ENCODE measurements at places on chromosomes 12 and 14.
A peak's percentile ranks its signal among the peaks of the same experiment; 100 is the strongest.

- no peak for DNase-seq
Observed at GRCh38 chr12:5518584-5519365, 86.9 kb downstream of the NTF3 start.

GRCh38 chr14:64569138-64569631, 19.4 kb downstream of the PPP1R36 start:
- no peak for DNase-seq

- DNase-seq, result no peak
Observed at GRCh38 chr14:31159682-31160296, 47.8 kb downstream of the HECTD1 start.

DNA sequence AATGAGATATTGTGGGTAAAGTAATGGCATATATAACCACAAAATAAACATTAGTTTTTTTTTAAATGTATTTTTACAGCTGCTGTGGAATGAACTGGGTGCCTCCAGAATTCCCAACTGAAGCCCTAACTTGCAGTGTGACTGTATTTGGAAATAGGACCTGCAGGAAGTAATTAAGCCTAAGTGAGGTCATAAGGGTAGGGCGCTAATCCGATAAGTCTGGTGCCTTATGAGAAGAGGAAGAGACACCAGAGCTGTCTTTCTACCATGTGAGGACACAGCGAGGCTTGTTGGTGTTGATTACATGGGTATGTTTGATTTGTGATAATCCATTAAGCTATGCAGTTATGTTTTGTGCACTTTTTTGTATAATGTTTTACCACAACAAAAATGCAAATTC, 136.8 kb downstream of the TPH2 start:
- no peak for DNase-seq

DNA sequence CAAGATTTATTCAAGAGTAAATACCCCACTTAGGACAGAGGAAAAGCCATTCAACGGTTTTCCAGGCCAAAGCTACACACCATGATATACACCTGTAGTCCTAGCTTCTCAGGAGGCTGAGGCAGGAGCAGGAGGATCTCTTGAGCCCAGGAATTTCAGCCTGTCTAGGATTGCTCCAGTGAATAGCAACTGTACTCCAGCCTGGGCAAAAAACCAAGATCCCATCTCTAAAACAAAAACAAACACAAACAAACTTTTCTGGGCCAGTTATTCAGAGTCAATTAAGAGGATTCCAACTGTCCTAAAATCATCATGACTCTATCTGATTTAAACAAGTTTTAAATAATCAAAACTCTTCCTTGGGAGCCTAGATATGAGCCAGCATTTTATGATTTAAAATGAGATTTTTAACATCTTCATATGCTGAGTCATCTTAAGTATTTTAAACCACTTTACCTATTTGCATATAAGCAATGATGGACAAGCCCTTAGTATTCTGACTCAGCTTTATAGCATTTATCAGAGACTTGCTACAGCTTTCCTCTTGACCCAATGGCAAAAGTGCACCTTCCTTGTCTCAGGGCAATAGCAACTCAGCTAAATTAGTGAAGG, 77.1 kb downstream of the KCNMB4 start:
- no peak for DNase-seq

- no peak for DNase-seq
Observed at GRCh38 chr12:46944088-46944487, 118.3 kb upstream of the SLC38A4 start.

GRCh38 chr14:61911574-61911973, 149.4 kb downstream of the SNAPC1 start:
- DNase-seq, result no peak

- DNase-seq, result peak; percentile 42
Observed at GRCh38 chr14:104977681-104978653, at the start of gene AHNAK2. Gene AHNAK2, minus strand, starts transcription at chr14:104978374. Its CDS starts 137 bp downstream, at chr14:104978237.

- DNase-seq, result no peak
Observed at GRCh38 chr12:132364348-132364902, 35.0 kb upstream of the GALNT9 start.

GRCh38 chr14:87698481-87698880, 294.5 kb downstream of the GALC start:
- DNase-seq, result no peak

DNA sequence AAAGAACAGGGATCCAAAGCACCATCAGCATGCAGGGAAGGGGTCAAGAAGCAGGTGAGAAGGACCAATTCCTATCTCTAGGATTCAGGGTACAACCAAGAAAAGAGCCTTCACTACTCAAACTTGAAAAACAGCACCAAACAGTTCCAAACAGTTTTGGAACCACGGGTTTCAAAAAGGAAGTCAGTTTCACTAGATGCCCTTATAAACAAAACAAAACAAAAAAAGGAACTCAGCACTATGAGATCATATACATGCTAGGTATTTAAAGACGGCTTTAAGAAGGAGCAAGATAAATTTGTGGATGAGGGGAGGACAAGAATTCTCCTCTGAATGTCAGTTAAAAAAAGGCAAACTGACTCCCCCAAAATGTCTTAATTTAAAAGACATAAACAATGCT, 6.0 kb downstream of the INSM2 start:
- DNase-seq, result no peak

- no peak for DNase-seq
Observed at GRCh38 chr14:74835645-74836250, 40.2 kb downstream of the PROX2 start.

DNA sequence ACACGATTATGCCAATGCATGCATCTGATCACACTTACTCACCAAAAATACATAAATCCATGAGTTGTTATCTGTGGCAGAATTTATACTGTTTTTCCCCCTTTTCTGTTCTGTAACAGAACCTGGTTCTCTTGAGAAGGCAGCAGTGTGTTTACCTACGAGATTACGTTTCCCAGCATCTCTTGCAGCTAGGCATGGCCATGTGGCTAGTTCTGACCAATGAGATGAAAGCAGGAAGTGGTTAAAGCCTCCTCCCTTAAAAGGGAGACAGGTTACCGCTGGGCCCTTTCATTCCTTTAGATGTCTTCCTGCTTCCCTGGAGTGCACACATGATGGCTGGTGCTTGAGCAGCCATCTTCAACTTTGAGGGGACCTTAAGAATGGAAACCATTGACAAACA, 11.7 kb upstream of the ASPG start:
- no peak for DNase-seq

GRCh38 chr12:103908877-103909276, 21.3 kb upstream of the HSP90B1 start:
- no peak for DNase-seq

DNA sequence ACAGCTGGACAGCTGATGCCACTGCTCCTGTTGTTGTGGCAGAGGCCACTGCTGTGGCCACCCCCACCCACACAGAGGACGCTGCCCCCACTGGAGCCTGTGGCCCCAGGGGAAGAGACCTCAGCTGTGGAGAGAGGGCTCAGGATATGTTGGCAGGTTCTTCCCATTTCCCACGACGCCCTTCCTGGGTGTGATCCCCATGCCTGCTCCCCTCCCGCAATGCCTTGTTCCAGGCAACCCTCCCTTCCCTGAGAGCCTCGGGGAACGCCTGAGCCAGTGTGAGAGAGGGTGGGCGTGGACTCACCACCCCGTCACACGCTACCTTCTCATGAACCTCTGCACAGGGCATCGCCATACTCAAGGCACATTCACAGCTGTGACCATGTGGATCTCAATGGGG, 5.7 kb upstream of the KRT82 start:
- DNase-seq, result no peak

Measured in stimulated activated CD4-positive, alpha-beta T cell treated with anti-CD3 and anti-CD28 coated beads, Interleukin-12 subunit alpha, Interleukin-12 subunit beta, amount 100 ng/mL, for 24 hours (primary cell).